ENCODE measurements at places on chromosomes 5 and 9.

GRCh38 chr5:150189728-150190502, at the start of gene SLC6A7:
TSS of gene SLC6A7 (plus strand) at chr5:150190062. CDS start at chr5:150190328, 266 bp downstream.
- no peak for DNase-seq

DNA sequence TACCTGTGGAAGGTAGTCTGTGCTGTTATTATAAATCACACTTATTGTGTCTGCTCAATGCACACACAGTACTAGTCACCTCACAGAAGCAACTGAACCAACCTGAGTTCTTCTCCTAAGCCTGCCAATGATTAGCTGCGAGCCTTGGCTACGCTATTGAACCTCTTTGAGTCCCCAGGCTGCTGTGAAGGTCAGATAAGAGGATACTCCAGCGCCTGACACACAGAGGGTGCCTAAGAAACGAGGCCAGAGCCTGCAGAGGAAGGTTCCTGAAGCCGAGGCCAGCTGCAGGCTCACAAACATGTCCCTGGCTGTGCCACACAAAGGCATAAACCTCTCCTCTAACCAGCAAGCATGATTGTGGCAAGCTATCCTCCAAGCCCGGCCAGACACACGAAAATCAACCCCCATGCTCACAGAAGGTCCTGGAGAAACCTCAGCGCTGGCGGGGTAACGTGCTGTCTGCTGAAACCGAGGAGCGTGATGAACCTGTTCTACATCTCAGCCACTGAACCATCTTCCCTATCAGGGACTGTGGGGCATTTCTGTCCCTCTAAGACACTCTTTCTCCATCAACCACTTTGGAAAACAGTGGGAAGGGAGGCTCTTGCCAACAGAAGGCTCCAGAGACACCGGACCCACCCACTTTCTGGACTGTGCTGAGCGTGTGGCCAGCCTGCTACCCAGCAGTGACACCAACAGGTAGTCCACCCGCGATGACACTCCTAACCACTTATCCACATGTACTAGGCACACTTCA, 53.2 kb upstream of the SLC25A51 start:
- DNase-seq = no peak

DNA sequence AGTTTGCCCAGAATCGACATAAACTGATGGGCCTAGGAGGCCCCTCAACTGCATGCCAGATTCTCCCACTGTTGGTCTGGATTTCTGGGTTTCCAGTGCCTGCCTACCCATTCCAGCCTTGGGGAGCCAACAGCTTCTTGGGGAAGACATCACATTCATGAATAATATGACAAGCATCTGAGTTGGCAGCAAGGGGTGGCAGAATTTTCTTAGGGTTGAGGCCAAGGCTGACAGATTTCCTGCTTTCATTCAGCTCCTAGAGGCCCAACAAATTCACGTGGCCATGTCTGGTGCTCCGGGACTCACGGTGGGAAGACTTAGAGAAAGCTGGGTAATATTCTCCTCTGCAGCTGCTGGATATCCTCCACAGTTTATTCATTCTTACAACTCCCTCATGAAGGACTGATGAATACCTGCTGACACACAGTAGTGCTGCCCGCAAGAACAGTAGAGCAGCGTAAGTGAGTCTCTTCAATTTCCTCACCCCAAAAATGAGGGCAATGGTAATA, 305.0 kb upstream of the TNC start:
- no peak for DNase-seq

- DNase-seq = no peak
These were observed 1.0 kb upstream of the MEF2C start for GRCh38 chr5:88883836-88884607.

- no peak for DNase-seq
These were observed 169.4 kb downstream of the RASEF start for GRCh38 chr9:82893549-82893948.

- no peak for DNase-seq
These were observed 402.8 kb downstream of the MAT2B start for GRCh38 chr5:163908253-163908652.

DNA sequence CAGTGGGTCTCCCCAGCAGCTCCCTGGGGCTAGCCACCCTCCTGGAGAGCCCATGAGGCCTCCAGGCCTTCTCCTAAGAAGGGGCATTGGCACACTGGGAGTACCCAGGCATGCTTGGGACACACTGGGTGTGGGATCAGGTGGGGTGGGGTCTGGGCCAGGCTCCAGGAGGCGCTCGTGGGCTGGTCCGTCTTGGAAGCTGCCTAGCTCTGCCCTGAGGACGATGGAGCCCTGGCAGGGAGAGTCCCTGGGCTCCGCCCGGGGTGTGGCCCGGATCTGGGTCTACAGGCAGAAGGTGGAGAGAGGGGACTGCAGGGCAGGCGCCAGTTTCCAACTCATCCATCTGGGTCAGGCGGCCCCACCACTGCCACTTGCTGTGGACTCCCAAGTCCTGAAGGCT, 2.4 kb downstream of the PRRX2 start:
- no peak for DNase-seq

DNA sequence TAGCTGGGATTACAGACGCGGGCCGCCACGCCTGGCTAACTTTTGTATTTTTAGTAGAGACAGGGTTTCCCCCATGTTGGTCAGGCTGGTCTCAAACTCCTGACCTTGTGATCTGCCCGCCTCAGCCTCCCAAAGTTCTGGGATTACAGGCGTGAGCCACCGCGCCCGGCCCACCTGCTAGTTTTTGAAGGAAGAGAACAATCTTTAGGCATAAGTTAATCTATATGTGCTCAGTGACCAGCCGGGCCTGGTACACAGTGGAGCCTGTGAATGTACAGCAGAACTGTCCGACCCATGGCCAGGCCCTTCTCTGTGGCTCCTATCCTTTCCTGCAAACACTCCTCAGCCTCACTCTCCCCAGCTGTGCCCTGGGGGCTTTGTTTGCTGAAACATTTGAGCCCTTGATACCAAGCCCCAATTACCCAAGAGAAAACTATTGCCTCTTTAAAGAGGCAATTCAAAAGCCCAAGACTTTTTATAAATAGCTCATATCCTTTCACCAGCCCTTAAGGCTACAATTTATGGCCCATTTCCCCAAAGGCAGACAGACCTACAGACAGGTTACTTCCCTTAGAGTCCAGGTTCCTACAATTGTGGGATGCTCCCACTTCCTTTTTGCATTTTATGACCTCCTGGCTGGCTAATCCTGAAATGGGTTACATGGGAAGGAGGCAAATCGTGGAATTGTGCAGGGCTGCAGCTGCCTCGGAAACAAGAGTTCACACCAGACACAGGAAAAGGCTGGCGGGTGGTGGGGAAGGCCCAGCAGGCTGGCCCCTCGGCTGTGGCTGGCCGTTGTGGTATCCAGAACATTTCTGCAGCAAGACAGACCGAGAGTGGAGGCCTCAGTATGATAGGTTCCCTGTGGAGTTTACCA, 37.5 kb downstream of the SPRY4 start:
- DNase-seq = no peak

Measured in CD4-positive, CD25-positive, alpha-beta regulatory T cell (primary cell).